Dermis blood vessel endothelial cell (primary cell): ENCODE measurements at places on chromosomes 13 and 19. TPM values are rescaled to one million over a fixed set of nuclear protein-coding genes. Genes with fewer than 3 reads are reported as not detected.

GRCh38 chr19:4712771-4713170 lies 10.9 kb downstream of the DPP9 start:
- no peak for DNase-seq

DNA sequence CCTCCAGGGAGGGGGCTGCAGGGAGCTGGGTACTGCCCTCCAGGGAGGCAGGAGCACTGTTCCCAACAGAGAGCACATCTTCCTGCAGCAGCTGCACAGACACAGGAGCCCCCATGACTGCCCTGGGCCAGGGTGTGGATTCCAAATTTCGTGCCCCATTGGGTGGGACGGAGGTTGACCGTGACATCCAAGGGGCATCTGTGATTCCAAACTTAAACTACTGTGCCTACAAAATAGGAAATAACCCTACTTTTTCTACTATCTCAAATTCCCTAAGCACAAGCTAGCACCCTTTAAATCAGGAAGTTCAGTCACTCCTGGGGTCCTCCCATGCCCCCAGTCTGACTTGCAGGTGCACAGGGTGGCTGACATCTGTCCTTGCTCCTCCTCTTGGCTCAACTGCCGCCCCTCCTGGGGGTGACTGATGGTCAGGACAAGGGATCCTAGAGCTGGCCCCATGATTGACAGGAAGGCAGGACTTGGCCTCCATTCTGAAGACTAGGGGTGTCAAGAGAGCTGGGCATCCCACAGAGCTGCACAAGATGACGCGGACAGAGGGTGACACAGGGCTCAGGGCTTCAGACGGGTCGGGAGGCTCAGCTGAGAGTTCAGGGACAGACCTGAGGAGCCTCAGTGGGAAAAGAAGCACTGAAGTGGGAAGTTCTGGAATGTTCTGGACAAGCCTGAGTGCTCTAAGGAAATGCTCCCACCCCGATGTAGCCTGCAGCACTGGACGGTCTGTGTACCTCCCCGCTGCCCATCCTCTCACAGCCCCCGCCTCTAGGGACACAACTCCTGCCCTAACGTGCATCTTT lies 7.8 kb upstream of the CEACAM5 start:
- DNase-seq = no peak

- no peak for DNase-seq
Measured at GRCh38 chr13:24066405-24067295, 93.9 kb upstream of the SPATA13 start.

- DNase-seq = no peak
Measured at GRCh38 chr19:50148528-50148927, 14.6 kb downstream of the IZUMO2 start.

DNA sequence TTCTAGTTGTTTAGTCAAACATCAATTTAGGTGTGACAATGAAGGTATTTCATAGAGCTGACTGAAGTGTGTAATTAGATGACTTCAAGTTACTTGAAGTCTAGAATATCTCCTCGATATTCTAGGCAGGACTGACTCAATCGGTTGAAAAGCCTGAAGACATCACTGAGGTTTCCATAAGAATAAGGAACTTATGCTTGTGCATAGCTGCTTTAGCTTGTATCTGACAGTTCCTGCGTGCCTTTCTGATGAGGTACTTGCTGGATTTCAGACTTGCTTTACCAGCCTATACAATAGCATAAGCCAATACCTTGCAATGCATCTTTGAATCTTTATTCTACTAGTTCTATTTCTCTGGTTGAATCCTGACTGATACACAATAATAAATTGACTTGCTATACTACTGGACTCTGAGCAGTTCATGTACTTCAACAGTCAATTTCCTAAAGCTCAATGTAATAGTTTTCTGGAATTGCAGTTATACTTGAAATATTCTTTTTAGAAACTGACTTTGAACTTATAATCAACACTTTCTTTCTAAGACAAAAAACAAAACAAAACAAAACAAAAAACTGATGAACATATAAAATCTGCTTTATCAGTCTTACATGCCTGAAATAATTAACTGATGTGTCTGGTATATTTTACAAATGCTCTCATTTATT lies 1534.8 kb downstream of the SLITRK5 start:
- no peak for DNase-seq

DNA sequence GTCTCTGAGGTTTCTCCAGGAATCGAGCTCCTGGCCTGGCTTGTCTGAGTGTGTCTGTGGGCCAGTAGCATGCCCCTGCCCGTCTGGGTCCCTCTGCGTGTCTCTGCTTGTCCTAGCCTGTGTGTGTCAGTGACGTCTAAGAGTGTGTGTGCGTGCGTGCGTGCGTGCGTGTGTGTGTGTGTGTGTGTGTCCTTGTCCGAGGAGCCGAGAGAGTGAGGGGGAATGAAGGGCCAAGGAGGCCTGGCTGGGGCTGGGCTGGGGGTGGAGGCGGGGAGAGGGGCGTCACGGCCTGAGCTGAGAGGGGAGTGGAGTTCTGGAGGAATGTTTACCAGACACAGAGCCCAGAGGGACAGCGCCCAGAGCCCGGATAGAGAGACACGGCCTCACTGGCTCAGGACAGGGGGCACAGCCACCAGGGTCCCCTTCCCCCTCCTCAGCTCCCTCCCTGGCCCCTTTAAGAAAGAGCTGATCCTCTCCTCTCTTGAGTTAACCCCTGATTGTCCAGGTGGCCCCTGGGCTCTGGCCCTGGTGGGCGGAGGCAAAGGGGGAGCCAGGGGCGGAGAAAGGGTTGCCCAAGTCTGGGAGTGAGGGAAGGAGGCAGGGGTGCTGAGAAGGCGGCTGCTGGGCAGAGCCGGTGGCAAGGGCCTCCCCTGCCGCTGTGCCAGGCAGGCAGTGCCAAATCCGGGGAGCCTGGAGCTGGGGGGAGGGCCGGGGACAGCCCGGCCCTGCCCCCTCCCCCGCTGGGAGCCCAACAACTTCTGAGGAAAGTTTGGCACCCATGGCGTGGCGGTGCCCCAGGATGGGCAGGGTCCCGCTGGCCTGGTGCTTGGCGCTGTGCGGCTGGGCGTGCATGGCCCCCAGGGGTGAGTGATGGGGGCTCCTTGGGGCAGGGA lies at the start of gene AXL:
TSS of gene AXL (plus strand) at position 609 of the 893 bp plus-strand sequence. CDS start at position 779, 170 bp downstream.
- peak; percentile 65 for DNase-seq

DNA sequence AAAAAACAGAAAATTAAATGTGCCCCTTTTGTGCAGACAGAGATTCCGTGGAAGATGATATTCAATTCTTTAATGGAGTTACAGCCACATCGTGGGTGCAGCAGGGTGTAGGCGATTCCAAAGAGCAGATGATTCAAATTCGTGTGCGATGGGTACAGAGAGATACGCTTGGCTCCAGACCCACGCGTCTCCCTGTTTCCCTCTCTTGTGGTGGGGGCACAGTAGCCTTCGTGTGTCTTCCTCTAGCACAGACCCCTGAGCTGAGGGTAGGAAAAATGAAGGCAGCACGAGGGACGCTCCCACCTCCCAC lies 4.8 kb downstream of the TSPAN16 start:
- no peak for DNase-seq

DNA sequence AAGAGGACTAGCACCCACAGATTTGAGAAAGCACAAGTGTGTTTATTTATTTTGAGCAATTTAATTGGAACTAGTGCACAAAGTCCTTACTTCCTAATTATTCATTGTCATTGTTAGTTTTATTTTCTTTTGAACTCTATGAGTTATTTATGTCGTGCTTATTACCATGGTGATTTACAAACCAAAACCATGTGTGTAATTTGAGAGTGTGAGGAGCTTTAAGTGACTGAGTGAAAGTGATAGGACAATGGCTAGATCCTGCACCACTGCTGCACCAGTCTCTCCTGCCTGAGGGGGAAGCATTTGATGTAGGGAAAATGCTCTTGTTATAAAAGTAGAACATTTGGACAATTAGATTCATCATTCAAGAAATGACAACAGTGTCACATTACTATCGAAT lies 172.3 kb upstream of the KLF12 start:
- DNase-seq = peak; percentile 6

- no peak for DNase-seq
Measured at GRCh38 chr13:108195146-108195545, 20.2 kb downstream of the LIG4 start.

- DNase-seq = no peak
Measured at GRCh38 chr13:47166336-47166735, 269.5 kb upstream of the HTR2A start.

Gene PTH2
- not detected in 2 replicates for total RNA-seq

Gene SCGB2B2
- total RNA-seq = not detected in 2 replicates

Gene MEF2B
- 0.34 TPM in 1 of 2 replicates, not detected in the other for total RNA-seq

Gene CGB1
- not detected in 2 replicates for total RNA-seq

Gene CRX
- not detected in 2 replicates for total RNA-seq

Gene ZNF835
- total RNA-seq = 0.65 and 0.68 TPM in 2 replicates

Gene AKAP8L
- total RNA-seq = 49.0 and 70.8 TPM in 2 replicates

Gene FUT1
- total RNA-seq = 8.1 and 10.9 TPM in 2 replicates

Gene CAPN12
- total RNA-seq = 0.05 TPM in 1 of 2 replicates, not detected in the other

Gene KIRREL2
- total RNA-seq = not detected in 2 replicates
